Activated T-helper 1 cell treated with anti-CD3 and anti-CD28 coated beads, Interleukin-2, amount 50 U/mL, for 16 hours (primary cell): ENCODE measurements at places on chromosomes 1 and 21.

GRCh38 chr21:46112725-46113215, 14.9 kb downstream of the COL6A2 start:
- no peak for DNase-seq

- no peak for DNase-seq
Measured at GRCh38 chr1:153795330-153795837, 20.2 kb downstream of the SLC27A3 start.

DNA sequence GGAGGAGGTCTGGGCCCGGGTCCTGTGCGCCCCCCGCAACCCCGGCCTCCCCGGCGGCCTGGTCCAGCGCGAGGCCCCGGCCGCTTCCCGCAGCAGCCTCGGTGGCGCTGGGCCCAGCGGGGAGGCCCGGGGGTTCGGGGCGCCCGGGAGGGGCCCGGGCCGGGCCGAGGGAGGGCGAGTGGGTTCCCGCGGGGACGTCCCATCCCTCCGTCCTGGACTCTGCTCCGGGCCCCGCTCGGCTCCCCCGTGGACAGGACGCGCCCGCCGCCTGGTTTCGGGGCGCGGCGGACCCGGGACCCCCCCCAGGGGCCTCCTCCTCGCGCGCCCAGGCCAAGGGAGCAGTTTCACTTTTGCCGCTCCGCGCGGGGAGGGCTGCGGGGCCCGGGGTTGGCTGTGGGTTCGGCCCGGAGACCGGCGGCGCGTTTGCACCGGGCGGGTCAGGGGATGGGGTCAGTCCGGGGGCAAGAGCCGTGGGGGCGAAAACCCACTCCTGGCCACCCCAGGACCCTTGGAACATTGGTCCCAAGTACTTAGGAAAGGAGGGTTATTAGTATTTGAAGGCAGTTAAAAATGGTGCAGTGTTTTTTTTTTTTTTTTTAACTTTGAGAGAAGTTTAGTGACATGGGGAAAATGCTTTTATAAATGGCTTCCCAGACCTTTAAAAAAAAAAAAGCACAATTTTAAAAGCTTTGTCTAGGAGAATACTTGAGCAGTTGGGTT, 677 bp downstream of the AGPAT3 start:
- DNase-seq, result peak; percentile 31

- no peak for DNase-seq
Measured at GRCh38 chr1:229146647-229147046, 124.3 kb upstream of the RAB4A start.

- no peak for DNase-seq
Measured at GRCh38 chr1:81304187-81304586, 496.5 kb upstream of the ADGRL2 start.

DNA sequence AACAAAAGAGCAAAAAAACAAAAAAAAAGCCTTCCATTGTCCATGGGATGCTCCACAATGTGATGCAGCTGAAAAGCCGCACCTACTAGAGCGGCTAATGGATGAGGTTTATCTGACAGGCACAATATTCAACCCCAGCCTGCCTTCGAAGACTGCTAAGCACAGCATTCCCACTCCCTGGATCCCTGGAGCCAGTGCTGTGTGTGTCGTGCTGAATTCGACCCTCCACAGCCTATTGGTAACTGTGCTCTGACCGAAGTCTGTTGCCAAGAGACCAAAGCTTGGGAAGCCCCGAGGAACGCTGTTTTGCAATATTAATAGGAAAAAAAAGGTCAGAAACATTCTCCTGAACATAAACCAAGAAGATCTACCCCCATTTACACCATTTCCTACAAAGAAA, 57.2 kb upstream of the PUM1 start:
- DNase-seq, result no peak

DNA sequence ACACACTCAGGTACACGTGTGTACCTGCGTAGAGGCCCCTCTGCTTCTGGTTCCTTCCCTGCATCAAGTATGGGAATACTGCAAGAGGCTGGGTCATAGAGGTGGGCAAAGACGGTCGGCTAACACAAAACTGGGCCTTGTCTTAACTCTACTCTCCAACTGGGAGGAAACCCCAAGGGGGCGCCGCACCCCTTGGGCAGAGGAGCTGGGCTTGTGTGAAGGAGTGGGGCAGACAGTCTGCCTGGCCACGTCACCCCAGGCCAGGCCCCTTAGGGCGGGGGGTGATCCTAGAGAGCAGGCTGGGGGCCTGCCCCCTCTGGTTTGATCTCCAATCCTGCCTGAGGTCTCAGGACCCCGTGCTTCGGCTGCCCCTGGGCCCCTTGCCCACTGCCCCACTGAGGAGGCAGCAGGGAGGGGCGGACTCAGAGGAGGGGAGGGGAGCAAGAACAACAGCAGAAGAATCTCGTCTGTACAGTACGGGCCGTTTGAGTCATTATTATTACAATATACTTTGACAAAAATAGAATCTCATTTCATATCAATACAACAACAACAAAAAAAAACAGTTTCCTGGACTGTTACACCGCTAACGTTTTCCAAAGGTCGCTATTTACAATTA, 34.7 kb downstream of the MEF2D start:
- DNase-seq, result no peak

GRCh38 chr1:167330601-167331293, 110.1 kb downstream of the POU2F1 start:
- no peak for DNase-seq

GRCh38 chr1:95013950-95014574, 58.7 kb downstream of the ALG14 start:
- DNase-seq, result no peak

GRCh38 chr1:53328009-53328461, at the start of gene LRP8:
LRP8 (minus strand) TSS chr1:53328070; CDS start chr1:53327912, 158 bp downstream.
- peak; percentile 54 for DNase-seq

DNA sequence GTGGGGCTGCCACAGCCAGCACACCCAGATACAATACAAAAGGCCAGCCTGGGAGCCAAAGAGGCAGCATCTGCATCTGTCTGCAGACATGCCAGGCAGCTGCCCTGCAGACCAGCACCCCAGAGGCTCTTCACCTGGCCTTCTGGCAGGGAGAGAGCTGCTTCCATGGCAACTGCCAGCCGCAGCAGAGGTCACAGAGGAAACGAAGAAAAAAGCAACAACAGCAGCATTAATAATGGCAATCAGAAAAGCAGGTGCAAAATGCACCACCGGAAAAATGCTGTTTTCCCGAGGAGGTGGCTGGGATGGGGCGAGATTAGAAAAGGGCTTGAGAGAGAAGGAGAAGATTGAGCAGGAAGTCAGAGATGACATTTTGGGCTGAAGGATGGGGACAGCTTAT, 309.5 kb downstream of the PCP4 start:
- no peak for DNase-seq

DNA sequence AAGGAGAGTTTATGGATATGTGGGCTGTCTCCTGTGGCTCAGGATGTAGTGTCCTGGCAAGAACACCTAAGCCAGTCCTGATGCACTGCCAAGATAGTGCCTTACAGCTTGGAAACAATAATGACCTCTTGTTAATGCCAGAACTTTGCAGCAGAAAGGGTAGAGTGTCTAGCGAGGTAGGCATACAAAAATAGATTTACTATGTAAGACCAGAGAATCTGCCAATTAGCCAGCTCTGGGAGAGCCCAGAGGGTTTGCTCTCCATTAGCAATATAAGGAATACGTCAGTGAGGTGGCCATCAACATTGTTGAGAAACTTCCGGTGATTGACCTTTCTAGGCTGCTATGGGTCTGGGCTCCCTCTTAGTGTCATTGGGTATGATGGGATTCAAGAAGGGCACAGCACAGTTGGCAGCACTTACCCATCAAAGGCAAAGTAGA, 178.5 kb upstream of the GALNT2 start:
- no peak for DNase-seq

GRCh38 chr1:54254055-54254454, 54.1 kb downstream of the MRPL37 start:
- DNase-seq, result no peak

DNA sequence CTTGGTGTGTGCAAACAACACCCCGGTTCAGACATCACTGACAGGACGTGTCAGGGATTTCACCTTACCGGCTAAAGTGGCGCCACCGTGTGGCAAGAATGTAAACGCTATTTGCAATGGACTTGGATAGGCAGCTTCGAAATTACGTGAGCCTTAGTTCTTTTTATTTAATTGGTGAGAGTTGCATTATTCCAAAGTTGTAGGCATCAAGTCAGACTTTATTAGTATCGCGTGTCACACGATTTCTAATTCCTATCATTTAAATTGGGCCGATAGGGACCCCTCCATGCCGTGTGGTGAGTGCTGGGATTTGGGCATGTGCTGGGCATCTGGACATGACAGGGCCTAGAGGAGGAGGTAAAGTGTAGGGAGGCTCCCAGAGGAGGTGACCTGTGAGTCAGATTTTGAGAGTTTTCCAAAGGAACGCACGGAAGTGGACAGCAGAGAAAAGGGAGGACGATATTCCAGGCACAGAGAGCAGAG, 14.5 kb upstream of the CPT2 start:
- peak; percentile 58 for DNase-seq

GRCh38 chr1:206470692-206471414, 577 bp downstream of the IKBKE start:
- peak; percentile 21 for DNase-seq

GRCh38 chr1:210476730-210477129, 148.0 kb downstream of the HHAT start:
- DNase-seq, result no peak

DNA sequence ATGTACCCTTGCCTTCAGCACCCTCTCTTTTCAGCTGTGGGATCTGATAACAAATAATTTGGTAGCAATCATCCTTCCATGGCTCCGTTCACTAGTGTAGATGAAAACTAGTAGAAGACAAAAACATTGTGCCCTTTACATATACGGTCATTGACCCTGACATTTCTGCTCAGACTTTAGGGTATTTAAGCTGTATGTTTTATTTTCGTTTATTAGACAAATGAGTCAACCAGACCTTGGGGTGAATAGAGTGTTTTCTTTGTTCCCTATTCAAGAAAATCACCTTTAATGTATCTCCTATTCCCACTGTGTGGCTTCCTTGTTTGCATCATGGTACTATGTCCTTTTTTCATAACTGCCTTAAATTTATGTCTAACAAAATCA, 187.3 kb downstream of the VAV3 start:
- no peak for DNase-seq

- DNase-seq, result no peak
Measured at GRCh38 chr21:23452384-23453083, 2154.7 kb downstream of the MRPL39 start.

- DNase-seq, result no peak
Measured at GRCh38 chr1:31834501-31834900, 18.7 kb upstream of the SPOCD1 start.

DNA sequence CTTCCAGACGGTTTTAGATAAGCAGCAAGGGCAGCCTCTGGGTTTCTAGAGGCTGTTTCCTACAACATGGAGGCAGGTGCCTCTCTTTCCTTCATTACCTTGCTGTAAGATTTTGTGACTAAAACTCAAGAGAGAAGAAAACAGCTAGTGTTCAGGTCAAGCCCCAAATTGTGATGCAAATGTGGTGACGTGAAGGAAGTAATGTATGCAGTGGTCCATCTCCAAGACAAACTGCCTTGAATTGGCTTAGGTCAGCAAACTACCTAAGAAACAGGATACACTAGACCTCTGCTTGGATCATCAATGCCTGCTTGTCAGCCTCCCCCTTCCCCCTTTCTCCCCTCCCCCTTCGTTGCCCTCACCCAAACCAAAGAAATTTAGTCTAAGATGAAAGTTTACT, 28.9 kb upstream of the RIPK4 start:
- DNase-seq, result no peak

GRCh38 chr1:84721152-84721551, 30.9 kb upstream of the SSX2IP start:
- no peak for DNase-seq

DNA sequence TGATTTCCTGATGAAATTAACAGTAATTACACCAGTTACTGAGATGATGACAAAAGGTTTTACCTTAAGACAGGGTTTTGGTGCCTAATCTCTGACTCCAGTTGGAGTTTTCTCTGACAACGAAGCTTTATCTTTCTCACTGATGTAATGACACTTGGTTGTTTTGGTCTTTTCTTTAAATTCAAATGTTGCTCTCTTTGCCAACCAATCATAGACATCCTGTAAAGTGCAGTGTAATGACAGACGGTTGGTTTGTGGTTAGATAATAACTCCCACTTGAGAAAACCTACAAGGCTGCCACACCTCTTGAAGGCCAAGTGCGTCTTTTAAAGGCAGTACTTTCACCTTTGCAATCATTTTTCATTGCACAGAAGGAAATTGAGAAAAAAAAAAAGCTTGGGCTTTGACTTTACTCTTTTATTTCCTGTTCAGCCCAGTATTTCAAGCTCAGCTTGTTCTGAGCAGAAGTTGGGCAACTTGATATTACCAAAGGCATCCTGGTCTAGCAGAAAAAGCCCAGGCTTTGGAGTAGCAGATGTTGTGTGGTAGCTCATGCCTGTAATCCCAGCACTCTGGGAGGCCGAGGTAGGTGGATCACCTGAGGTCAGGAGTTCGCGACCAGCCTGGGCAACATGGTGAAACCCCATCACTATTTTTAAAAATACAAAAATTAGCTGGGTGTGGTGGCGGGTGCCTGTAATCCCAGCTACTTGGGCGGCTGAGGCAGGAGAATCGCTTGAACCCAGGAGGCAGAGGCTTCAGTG, 14.9 kb downstream of the PDIK1L start:
- no peak for DNase-seq

DNA sequence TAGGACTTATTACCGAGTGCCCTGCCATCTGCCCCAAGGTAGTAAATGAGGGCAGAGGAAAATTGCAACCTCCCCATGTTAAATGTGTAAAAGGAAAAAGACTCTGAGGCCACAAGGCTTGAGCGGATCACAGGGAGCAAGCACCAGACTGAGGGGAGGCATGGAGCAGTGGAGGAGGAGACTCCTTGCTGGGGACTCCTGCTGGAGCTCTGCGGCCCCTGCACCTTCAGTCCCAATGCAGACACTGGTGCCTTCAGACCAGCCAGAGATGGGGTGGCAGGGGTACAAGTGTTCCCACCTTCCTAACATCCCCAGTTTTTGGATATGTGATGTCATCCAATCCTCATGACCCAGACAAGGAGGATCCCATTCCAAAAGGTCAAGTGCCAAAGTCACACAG, 128.4 kb upstream of the NGF start:
- DNase-seq, result no peak

DNA sequence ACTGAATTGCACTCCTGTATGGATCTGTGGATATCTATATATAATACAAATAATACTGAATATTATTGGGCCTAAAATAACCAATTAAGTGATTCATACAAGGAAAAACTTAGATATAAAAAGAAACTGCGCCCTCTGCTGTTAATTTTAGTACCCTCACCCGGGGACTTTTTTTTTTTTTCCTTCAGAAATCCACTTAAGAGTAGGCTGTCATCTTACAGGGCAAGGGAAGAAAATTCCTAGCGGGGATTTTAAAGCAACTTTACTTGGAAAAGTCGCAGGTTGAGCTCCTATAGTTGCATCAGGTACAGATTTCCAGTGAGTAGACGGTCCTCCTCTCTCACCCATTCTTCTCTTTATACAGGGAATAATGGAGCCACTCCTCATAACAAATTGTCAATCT, 1.3 kb downstream of the NTNG1 start:
- no peak for DNase-seq

- DNase-seq, result no peak
Measured at GRCh38 chr1:219940707-219941106, 12.3 kb upstream of the SLC30A10 start.
